ENCODE measurements at places on chromosomes 7 and 10.

- no peak for DNase-seq
These were observed 1.2 kb upstream of the PRRT4 start for GRCh38 chr7:128362670-128363069.

DNA sequence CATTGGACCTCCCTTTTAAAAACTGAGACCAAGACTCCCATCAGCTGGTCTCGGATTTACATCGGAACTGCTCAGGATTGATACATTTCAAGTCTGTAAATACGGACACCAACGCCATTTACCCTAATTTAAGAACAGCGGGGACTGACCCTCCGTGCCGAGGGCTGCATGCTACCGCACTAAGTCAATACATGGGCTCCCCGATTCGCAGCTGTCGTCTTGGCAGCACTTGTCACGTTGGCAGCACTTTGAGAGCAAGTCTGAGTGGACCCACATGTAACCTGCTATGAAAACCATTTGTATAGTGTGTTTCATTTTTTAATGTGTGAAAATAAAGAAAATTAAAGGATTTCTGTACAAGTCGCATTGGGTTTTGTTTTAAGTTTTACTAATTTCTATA lies 83.4 kb downstream of the EZH2 start:
- DNase-seq, result no peak

GRCh38 chr7:126426652-126427051 lies 826.1 kb downstream of the GRM8 start:
- no peak for DNase-seq

DNA sequence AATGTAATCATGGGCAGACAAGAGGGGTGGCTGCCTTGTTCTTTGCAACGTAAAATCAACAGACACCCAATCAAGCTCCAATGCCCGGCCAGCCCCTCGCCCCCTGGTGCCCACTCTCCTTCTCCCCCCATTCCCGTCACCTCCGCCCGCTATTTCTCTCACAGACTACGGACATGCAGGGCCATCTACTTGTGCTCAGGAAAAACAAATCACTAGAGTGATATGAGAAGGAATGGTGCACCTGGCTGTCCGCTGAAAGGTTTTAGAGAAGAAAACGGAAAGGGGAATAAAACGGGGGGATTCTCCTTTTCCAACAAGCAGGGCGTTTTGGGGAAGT lies 396 bp downstream of the GRM8 start:
- DNase-seq, result no peak

DNA sequence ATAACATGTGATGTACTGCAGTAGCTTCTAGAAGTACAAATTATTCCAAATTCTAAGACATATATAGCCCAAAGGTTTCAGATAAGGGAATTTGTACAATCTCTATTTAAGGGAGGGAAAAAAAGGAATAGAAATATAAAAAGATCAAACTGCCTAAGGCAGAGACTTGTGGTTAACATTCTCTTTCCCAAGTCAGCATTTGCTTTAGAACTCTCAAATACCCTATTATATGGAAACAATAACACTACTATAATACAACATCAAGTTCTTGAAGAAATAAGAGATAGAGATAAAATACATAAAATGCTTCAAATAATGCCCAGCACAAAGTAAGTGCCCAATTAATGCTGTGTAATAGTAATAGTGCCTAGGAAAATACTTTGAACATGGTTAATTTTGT lies 123.1 kb downstream of the CRPPA start:
- DNase-seq, result no peak

GRCh38 chr7:2008101-2008935 lies 224.4 kb downstream of the MAD1L1 start:
- no peak for DNase-seq

GRCh38 chr7:77752016-77752415 lies 46.2 kb downstream of the TMEM60 start:
- no peak for DNase-seq

All from foreskin fibroblast (primary cell).